ENCODE measurements at places on chromosomes 7 and 10.

DNA sequence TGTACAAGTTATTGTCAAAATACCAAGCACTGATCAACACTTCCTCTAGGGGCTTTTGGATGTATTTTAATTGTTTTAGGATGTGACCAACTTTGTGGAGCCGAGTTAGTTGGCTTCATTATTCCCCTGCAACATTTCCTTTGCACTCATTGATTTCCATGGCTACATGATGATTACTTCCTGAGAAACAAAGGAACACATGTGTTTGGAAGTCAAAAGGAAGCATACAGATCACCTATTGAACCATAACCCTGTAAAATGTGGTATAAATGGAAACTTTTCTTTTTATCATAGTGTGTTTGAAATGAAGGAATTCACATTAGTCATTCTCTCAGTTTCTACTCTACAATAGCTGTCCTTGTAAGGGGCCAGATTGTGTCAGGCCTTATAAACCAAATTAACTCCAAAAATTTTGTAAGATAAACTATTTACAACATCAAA, 32.2 kb upstream of the EXOC6 start:
- no peak for DNase-seq

DNA sequence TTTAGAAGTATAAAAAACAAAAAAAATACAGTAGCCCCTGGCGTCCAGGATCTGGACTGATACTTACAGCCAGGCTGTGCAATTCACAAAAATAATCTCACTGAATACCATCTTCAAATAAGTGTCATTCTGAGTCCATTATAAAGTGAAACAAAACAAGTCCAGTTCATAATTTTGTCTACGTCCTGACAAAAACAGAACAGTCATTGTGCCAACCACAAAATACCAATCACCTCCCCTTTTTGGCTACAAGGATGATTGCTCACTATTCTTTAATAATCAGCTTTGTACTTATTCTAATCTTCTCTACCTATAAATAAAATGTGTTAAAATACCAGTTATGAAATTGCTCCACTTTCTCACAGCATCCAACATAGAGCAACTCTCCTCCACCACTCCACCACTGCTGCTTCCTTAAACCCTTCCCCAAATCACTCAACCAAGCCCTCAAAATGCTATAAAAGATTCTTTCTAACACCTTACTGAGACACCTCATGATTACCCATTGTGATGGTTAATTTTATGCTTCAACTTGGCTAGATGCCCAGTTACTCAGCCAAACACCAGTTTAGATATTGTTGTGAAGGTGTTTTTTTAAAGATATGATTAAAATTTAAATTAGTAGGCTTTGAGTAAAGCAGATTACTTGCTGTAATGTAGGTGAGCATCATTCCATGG, 479.8 kb upstream of the SEMA3A start:
- DNase-seq = no peak

GRCh38 chr10:25028711-25029110, 12.3 kb downstream of the THNSL1 start:
- DNase-seq = no peak

DNA sequence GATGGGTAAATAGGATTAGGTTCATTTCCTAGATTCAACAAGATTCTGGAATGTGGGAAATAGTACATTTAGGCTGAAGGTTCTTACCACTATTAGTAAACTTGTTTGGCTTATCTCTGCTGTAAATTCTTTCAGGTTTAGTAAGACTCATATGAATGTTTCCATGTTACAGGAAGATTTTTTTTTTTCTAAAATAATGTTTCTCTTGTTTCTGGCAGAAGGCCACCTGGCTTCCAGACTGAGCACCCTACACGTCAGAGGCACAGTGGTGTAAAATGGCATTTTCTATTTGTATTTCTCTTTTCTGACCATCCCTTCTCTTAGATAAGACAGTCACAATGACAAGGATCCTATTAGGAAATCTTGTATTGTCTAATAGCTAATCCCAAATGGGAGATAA, 22.7 kb upstream of the AASS start:
- peak; percentile 23 for DNase-seq

- DNase-seq = no peak
Observed at GRCh38 chr7:114789871-114790311, 132.0 kb upstream of the MDFIC start.
